ENCODE measurements at places on chromosomes 3 and 15.

DNA sequence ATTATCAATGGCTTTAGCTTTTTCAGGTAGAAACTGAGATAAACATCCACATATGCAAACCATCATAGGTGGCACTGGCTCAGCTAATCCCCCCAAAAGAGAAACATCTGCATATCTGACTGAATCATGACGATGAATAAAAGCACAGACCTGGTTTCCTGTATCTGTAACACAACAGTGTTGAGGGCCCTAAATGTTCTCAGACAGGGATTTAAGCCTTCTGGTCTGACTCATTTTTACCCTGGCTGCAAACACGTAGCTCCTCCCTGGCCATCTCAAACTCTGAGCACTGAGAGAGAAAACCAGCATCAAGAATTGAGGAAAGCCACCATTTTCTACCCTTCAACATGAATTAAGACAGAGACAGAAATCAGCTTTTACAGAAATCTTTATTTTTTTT, 35.2 kb downstream of the GLB1 start:
- no peak for DNase-seq

DNA sequence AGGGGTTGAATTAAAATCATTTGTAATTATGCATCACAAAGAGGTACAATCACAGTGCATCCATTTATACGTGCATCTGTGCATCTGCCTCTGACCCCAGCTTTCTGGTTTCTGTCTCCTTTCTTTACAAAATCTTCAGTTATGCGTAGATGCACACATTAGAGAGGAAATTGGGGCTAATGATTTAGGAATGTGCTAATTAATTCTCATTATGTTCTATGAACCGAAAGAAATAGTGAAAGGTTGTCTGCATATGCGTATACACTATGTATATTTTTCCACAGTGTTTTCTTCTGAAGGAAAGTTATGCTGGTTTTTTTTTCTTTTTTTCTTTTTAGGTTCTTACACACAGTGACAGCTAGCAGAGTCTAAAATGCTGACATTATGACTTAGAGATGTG, 71.6 kb downstream of the SAMMSON start:
- no peak for DNase-seq

DNA sequence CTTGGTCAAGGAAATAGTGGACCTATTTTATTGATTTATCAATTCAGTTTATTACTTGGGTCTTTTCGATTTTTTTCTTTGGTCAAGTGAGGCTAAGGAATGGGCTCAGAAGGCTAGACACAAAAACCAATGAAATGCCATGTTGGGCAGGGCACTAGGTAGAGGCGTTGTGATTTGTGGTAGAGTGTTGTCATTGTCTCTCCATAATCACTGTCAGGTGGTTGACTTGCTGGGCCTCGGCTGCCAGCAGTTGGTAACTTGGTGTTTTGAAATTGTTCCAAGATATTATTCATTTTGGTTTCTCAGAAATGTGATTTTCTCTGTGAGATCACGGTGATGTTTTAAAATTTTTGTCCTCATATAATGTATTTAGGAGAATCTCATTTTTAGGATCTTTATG, 173.6 kb downstream of the KLHL25 start:
- no peak for DNase-seq

GRCh38 chr3:66381626-66382025, 119.2 kb downstream of the LRIG1 start:
- no peak for DNase-seq

DNA sequence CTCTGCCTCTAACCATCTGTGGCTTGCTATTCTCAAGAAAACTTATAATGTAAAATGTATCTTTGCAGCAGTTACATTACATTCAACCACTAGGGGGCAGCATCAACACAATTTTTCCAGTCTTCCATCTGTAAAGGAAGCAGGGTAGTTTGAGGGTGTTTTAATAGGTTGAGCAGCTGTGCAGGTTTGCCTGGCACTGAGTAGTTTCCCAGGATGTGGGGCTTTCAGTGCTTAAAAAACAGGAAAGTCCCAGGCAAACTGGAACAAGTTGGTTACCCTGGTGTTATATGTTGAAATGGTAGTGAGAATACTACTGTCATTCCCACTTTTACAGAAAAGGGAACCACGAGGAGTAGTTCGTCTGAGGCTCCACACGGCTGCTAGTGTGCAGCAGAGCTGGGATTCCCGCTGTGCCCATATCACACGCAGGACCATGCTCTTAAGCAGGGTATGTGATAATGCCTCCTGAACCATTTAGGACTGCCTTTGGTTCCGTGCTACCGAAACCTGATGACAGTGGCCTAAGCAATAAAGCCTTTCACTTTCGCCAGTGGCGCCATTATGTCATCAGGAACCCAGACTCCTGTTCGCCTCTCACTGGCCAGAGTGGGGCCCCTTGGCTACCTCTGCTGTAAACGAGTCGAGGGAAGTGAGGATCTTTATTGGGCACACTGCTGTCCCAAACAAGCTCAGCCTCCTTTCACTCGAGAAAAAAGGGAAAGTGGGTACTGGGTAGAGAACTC, 64.7 kb upstream of the ZBTB38 start:
- DNase-seq = peak; percentile 48

GRCh38 chr3:59885101-59885500, 835.3 kb upstream of the CFAP20DC start:
- DNase-seq = no peak

DNA sequence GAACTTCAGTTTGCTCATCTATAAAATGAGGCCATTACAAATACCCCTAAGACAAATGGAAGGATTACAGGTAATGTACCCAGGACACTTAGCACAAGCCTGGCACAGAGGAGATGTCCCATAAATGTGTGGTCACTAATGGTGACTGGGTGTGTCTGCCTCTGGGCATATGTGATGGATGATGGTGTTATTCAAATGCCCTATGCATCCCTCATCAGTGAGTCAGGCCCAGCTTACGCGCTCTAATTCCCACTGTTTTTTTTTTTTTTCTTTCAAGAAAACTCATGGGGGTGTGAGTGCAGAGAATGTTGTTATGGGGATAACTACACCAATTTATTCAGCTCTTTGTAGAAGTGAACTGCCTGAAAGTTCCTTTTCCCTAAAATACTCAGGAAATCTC, 23.6 kb upstream of the KIF23 start:
- no peak for DNase-seq

- no peak for DNase-seq
Observed at GRCh38 chr3:134487406-134487805, 1.5 kb downstream of the CEP63 start.

GRCh38 chr15:60162968-60163355, 158.9 kb downstream of the FOXB1 start:
- no peak for DNase-seq

GRCh38 chr3:156687023-156687422, 12.6 kb downstream of the TIPARP start:
- no peak for DNase-seq

DNA sequence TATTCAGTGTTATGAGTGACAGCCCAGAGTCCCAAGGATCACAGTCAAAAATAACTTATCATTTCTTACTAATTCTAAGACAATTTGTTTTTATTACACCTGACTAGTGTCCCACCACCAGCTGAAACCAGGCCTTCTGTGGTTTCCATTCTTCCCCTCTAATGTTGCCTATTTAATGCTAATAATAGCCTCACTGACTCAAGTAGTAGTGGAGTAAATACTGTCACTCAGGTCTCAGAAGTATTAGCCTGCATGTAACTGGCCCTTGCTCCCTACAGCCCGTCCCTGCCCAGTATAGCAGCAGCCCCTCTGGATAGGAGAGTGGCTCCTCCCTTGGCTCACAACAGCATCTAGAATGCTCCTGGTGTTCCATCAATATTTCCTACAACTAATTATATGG, 665.5 kb downstream of the NTRK3 start:
- DNase-seq = no peak

GRCh38 chr3:170204509-170204908, 17.7 kb upstream of the PRKCI start:
- DNase-seq = no peak

DNA sequence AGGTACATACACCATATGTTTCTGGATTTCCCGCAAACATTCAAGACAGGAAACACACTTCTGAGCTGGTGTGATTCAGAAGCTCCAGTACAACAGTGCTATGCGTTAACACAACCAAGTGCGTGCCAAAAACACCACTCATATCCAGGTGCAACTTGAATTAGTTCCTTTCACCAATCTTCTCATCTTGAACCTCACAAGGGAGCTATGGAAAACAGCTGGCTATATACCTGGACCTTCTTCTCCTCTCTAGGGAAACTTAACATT, 31.3 kb downstream of the SUSD5 start:
- DNase-seq = peak; percentile 81

- DNase-seq = no peak
Observed at GRCh38 chr15:66291816-66292570, 1.4 kb upstream of the DIS3L start.

GRCh38 chr3:159892801-159893200, 95.8 kb upstream of the IL12A start:
- DNase-seq = no peak

GRCh38 chr3:189512821-189513220, 118.4 kb upstream of the TP63 start:
- no peak for DNase-seq

GRCh38 chr3:112464264-112464663, 35.0 kb downstream of the BTLA start:
- DNase-seq = no peak

DNA sequence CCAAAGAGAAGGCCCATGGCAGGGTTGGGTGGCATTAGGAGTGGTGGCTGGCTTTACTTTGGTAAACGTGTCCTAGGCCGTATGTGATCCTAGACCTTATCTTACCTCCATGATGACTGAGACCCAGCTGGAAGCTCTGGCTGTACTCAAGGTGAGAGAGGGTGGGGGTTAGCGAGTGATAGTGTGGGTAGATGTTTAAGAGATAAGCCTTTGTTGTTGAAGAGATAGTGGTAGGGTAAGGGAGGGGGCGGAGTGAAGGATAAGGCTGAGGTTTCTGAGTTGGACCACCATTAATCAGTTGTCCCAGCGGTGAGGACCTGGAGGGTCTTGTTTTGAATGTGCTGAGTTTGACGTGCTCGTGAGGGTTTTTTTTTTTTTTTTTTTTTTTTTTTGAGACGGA, 61.5 kb upstream of the ULK4 start:
- no peak for DNase-seq

- no peak for DNase-seq
Observed at GRCh38 chr3:109784852-109785631, 447.7 kb upstream of the DPPA4 start.

- DNase-seq = no peak
Observed at GRCh38 chr3:188284455-188285212, 130.7 kb downstream of the LPP start.

DNA sequence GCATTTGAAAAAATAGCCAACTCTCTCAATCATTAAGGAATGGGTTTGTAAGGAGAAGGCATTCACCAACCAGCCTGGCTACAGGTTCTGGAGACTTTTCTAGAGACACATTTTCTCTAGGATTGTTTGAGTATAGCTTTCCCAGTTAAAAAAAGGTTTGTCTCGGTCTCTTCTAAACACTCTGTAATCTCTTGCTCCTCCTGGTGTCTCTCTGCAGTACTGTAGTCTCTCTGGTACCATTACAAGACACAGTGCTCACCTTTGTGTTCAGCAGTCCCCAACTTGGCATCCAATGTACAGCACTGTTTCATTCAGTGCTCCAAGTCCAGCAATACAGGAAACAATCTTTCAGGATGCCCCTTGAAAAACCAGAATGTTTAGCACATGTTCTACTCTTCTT, 534.4 kb downstream of the ZNF385D start:
- DNase-seq = no peak

GRCh38 chr3:123552095-123552714, 32.6 kb downstream of the HACD2 start:
- no peak for DNase-seq

DNA sequence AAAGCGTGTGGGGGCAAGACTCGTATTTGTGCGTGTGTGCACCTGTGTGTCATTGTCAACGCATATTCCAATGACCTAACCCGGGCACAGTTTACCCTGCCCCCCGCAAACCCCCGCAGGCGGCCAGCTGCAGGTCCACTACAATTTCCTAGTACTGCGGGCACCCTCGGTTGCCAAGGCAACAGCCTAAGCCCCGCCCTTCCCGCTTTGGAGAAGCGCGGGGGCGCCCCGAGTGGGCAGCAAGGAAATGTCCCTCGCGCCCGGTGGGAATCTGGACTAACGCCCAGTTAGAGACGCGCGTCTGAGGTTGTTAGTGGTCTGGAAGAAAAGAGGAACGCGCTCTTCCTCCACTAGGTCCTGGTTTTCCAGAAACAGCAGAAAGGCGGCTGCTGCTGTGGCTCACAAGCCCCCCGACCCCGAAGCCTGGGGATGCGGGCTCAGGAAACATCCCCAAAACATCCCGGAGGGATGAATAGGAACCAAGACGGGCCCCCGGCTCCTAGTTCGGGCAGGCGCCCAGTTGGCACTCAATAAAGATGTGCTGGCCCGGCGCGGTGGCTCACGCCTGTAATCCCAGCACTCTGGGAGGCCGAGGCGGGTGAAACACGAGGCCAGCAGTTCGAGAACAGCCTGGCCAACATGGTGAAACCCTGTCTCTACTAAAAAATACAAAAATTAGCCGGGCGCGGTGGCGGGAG, 1.1 kb downstream of the ABHD14A start:
- DNase-seq = no peak

DNA sequence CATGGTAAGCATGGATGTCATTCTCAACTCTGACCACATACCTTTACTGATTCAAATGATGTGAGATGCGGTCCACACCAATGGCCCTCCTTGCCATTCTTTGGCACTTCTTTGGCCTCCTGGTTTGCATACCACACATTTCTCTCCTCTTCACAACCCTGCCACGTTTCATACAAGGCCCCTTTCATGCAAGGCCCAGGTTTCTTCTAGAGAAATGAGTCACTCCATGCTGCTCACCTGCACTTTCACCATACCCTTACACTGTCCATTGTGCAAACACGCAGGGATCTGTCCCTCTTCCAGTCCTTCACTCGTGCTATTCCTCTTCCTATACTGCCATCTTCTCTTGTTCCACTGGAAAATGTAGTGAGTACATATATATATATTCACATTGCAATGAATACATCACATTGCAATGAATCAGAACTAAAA, 24.4 kb upstream of the SLC24A5 start:
- DNase-seq = no peak

DNA sequence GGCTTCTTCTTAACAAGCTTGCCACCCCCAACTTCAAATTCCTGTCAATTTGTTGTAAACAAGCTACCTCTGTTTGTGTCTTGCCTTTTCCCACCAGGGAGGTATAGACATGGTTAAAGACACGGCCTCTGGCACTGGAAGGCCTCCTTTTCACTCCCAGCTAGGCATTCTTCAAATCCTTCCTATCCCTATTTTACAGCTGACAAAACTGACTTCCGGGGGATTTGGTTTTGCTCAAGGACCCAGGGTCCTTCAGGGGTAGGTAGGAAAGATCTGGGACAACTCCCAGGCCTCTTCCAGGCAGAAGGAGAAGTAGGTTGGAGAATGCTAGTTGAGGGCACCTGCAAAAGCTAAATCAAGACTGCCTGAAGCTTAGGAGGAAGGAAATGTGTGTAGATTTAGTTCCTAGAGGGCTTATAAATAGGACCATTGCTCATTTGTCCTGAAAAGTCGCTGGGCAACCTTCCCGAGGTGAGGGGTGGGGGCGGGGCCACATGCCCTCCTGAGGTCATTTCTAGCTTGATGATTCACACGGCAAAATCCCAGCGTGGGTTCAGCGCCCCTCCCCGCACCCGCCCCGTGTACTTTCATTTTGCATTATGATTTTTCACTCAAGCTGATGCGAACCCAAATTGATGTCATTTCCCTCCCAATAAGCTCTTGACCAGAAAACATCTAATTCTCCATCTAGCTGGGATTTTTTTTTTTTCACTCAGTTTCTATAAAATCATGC, 365.5 kb downstream of the SHQ1 start:
- peak; percentile 40 for DNase-seq
